ENCODE measurements at places on chromosomes 7 and 10.

DNA sequence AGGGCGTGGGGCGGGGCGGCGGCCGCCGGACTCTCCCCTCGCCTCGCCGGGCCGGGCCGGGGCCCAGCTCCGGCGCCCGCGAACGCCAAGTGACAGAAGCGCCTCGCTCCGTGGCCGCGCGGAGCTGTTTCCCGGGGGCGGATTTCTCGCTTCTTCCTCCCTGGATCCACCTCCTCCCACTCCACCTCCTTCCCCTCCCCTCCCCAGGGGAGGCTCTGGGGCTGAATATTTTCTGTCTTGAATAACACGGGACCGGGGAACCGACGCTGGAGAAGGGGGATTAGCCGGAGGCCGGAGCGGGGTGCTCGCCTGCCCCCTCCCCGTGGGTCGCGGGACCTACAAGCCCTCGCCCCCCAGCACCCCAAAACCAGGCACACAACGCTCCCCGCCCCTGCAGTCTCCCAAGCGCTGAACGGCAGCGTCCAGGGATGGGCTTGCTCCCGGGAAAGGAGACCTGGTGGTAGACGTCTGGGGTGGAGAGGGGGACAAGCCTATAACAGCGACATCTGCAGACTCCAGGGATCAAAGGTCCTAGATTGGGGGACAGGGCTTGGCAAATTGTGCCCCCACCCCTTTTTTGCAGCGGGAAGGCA lies at the start of gene ARHGAP21:
Gene ARHGAP21, minus strand, starts transcription at position 100 of the 593 bp plus-strand sequence. CDS start 1,988 bp downstream, outside the sequence.
- peak; percentile 68 for DNase-seq

DNA sequence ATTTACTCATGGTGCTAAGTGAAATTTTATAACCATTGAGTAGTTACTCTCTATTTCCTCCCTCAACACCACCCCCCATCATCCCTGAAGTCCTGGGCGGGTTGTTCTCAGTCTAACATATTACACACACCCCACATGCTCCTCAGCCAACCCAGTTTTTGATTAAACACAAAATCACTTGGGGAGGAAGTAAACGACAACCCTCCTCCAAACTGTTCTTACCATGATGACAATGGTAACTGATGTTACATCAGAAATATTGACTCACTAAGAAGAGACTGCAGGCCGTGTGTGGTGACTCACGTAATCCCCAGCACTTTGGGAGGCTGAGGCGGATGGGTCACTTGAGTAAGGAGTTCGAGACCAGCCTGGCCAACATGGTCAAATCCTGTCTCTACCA lies 44.2 kb downstream of the RAB11FIP2 start:
- no peak for DNase-seq

- DNase-seq: no peak
Measured at GRCh38 chr10:48526846-48527505, 77.9 kb downstream of the ARHGAP22 start.

GRCh38 chr10:30709229-30709628 lies 79.7 kb upstream of the LYZL2 start:
- DNase-seq: no peak

- no peak for DNase-seq
Measured at GRCh38 chr10:5559642-5560141, 34.9 kb downstream of the CALML3 start.

- no peak for DNase-seq
Measured at GRCh38 chr10:34721208-34721840, 93.8 kb downstream of the PARD3 start.

DNA sequence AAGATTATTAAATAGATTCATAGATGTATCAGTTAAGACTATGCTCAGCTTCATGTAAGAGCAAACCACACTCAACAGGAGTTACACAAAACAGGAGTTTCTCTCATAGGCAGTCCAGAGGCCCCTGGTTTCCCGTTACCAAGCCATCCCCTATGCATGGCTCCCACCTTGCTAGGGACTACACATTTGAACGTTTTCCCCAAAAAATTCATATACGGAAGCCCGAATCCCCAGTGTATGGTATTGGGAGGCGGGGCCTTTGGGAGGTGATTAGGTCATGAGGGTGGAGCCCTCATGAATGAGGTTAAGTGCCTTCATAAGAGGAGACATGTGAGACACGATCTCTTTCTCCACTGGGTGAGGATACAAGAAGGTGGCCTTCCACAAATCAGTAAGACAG lies 29.1 kb downstream of the RSU1 start:
- DNase-seq: no peak

- no peak for DNase-seq
Measured at GRCh38 chr7:47581438-47581803, 490 bp downstream of the TNS3 start.

Measured in hippocampal formation (tissue), 2 donors.